Activated CD4-positive, alpha-beta T cell treated with anti-CD3 and anti-CD28 coated beads for 36 hours (primary cell): ENCODE measurements at places on chromosomes 11 and 22. TPM values are rescaled to one million over a fixed set of nuclear protein-coding genes. Genes with fewer than 3 reads are reported as not detected.

GRCh38 chr11:68841718-68842426 is at the start of gene CPT1A:
CPT1A (minus strand) TSS chr11:68841916; CDS start chr11:68815474, 26,442 bp downstream.
- H3K36me3 ChIP-seq: no peaks in the 10 kb centered on the region
- DNase-seq: peak; percentile 86
- H3K4me1 ChIP-seq: peaks cover 45% of the 10 kb centered on the region
- H3K27me3 ChIP-seq: no peaks in the 10 kb centered on the region
- H3K4me3 ChIP-seq: peak within 1 kb of the TSS; percentile 81

DNA sequence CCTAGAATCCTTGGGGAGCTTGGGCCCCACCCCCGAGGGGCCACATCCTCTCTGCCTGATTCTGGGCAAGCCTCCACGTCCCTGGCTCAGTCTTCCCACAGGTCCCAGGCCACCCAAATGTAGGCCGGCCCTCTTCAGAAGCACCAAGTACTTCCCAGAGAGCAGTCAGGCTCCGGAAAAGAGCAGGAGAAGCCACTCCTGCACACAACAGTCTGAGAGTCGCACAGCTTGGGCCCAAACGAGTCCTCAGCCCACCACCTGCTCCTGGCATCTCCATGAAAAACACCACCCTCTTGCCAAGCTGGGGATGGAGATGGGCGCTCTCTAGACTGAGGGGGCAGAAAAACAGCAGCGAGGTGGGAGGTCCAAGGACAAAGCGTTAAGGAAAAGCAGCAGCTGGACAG is 15.4 kb downstream of the EHD1 start:
- peaks cover 44% of the 10 kb centered on the region for H3K36me3 ChIP-seq
- DNase-seq: peak; percentile 14
- H3K4me1 ChIP-seq: peaks cover 95% of the 10 kb centered on the region
- H3K27ac ChIP-seq: peak overlapping the region; percentile 95
- H3K4me3 ChIP-seq: peak overlapping the region; percentile 49

DNA sequence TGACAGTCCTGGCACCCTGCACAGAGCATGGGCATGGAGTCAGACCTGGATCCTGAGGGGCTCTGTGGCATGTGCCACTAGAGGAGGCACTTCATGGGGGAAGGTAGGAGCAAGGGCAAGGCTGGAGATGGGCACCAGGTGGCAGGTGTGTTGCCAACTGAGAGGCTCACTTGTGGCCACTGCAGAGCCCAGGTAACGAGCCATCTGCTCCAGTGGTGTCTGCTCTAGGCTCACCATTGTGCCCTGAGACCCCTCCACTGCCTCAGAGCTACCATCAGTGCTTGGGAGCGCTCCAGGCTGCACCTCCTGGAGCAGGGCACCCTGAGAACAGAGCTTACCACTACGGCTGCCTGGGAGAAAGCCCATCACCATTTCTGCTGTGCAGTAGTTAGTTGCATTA is 1.3 kb upstream of the ZDHHC8 start:
- H3K36me3 ChIP-seq: peaks cover 25% of the 10 kb centered on the region

DNA sequence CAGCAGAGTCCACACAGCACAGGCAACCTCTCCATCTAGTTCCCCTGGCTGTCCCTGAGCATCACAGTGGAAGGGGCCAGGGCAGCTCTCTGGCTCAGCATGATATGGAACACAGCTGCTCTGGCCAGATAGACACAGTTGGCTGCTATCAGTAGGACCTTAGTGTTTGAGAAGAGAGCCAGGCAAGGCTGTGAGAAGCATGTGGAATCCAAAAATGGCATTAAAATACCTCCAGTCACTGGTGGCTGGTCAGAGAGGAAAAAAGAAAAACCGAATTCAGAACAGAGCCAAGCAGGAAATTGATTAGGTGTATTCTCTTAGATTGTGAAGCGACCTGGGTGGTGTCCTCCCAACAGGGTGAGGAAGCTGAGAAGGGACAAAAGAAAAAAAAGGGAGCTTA is 27.9 kb downstream of the SERPINH1 start:
- no peak overlapping the region for H3K27ac ChIP-seq
- H3K36me3 ChIP-seq: no peaks in the 10 kb centered on the region
- H3K4me1 ChIP-seq: peaks cover 6% of the 10 kb centered on the region
- H3K27me3 ChIP-seq: no peaks in the 10 kb centered on the region
- DNase-seq: no peak

DNA sequence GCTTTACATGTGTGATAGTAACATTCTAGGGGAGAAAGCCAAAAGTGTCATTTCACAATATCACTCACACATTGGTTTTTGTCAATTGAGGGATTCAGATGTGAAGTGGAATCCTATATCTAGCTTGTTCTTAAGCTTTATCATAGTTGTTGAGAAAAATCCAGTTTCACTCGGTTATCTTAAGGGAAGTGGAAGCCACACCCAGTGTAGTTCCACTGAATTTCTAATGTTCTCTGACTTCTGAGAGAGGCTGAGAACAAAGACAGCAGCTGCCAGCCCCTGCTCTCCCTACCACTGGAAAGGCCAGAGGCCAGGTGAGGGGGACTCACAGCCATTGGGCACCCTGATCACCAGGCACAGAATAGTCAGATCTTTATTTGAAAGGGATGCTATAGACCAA is 53.7 kb downstream of the THAP12 start:
- H3K4me3 ChIP-seq: no peak overlapping the region
- peaks cover 9% of the 10 kb centered on the region for H3K4me1 ChIP-seq
- no peaks in the 10 kb centered on the region for H3K36me3 ChIP-seq
- peaks cover 9% of the 10 kb centered on the region for H3K27me3 ChIP-seq
- no peak overlapping the region for H3K27ac ChIP-seq
- no peak for DNase-seq

GRCh38 chr11:57604296-57605027 is 7.0 kb downstream of the SERPING1 start:
- H3K27me3 ChIP-seq: peaks cover 5% of the 10 kb centered on the region
- no peaks in the 10 kb centered on the region for H3K36me3 ChIP-seq
- no peaks in the 10 kb centered on the region for H3K4me1 ChIP-seq
- no peak overlapping the region for H3K4me3 ChIP-seq
- no peak for DNase-seq

- peaks cover 58% of the 10 kb centered on the region for H3K27me3 ChIP-seq
- DNase-seq: peak; percentile 20
- H3K4me1 ChIP-seq: peaks cover 8% of the 10 kb centered on the region
- H3K36me3 ChIP-seq: no peaks in the 10 kb centered on the region
These were observed 895 bp downstream of the TEAD1 start for GRCh38 chr11:12674936-12675696.

DNA sequence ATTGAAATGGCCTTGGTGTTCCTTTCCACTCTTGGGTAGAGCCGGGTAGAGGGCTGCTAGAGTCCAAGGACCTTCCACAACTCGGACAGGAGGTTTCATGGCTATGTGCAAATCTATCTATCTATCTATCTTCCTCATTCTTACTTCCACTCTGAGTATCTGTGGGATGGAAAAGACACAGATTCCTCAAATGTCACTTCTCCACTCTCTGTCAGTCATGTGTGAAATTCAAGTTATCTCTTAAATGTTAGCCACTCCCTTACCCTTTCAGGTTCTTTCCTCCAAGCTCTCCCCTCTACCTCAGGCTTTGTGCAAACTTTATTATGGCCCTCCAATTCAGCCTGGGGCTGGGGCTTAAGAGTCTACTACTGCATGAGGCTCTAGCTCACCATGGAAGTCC is 84.3 kb downstream of the GDPD4 start:
- no peak overlapping the region for H3K27ac ChIP-seq
- H3K27me3 ChIP-seq: peaks cover 13% of the 10 kb centered on the region
- no peak for DNase-seq
- H3K4me3 ChIP-seq: no peak overlapping the region

GRCh38 chr11:83713708-83714107 is 427.5 kb upstream of the CCDC90B start:
- no peaks in the 10 kb centered on the region for H3K4me1 ChIP-seq
- no peak for DNase-seq
- H3K36me3 ChIP-seq: no peaks in the 10 kb centered on the region
- H3K4me3 ChIP-seq: no peak overlapping the region

DNA sequence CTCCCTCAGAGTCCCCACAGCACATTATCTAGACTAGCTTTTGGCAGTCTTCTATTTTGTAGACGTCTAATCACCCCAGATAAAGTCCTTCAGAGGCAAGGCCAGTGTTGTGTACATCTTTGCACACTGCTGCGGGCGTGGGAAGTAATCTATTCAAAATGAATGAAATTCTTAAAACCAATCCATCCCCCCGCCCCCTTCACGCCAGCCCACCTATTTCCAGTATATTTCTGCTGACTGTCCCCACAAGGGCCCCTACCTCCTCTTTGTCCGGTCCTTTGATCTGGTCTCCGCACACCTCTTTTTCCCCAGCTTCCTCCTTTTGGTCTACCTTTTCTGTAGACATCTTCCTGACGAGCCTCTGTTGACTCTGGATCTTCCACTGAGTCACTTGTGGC is 375 bp downstream of the BSCL2 start:
- no peak overlapping the region for H3K27ac ChIP-seq
- H3K4me1 ChIP-seq: peaks cover 46% of the 10 kb centered on the region
- no peak for DNase-seq
- H3K27me3 ChIP-seq: no peaks in the 10 kb centered on the region
- H3K4me3 ChIP-seq: peak overlapping the region; percentile 82

DNA sequence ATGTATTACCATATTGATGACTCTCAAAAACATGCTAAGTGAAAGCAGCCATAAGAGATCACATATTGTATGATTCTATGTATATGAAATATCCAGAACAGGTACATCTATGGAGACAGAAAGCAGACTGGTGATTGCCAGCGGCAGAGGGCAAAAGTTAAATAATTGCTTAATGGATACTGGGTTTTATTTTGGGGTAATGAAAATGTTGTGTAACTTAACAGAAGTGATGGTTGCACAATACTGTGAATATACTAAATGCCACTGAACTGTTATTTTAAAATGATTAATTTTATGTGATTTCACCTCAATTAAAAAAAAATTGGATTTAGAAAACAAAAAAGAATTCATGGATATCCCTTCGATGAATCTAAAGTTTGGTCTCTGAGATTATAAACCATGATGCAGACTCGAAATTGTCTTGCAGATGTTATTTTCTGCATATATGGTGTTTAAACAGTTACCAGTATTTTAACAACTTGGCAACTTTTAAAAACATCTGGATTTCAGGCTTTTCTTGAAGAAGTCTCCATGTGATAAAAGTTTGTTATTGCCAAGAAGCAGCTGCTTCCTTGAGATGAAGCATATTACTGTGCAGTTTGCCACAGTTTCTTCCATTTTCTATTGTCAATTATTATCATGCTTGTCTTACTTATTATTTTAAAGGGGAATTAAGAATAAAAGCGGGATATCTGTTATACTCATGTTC is 38.1 kb downstream of the LARGE2 start:
- no peak overlapping the region for H3K27ac ChIP-seq
- H3K4me3 ChIP-seq: no peak overlapping the region
- peaks cover 16% of the 10 kb centered on the region for H3K36me3 ChIP-seq

GRCh38 chr11:31987118-31988005 is 103.5 kb upstream of the RCN1 start:
- peak; percentile 11 for DNase-seq
- no peak overlapping the region for H3K4me3 ChIP-seq
- no peaks in the 10 kb centered on the region for H3K4me1 ChIP-seq

- peaks cover 2% of the 10 kb centered on the region for H3K27me3 ChIP-seq
- H3K27ac ChIP-seq: peak overlapping the region; percentile 86
- no peaks in the 10 kb centered on the region for H3K36me3 ChIP-seq
- peaks cover 16% of the 10 kb centered on the region for H3K4me1 ChIP-seq
These were observed 18.2 kb downstream of the ADM start for GRCh38 chr11:10322830-10323792.

DNA sequence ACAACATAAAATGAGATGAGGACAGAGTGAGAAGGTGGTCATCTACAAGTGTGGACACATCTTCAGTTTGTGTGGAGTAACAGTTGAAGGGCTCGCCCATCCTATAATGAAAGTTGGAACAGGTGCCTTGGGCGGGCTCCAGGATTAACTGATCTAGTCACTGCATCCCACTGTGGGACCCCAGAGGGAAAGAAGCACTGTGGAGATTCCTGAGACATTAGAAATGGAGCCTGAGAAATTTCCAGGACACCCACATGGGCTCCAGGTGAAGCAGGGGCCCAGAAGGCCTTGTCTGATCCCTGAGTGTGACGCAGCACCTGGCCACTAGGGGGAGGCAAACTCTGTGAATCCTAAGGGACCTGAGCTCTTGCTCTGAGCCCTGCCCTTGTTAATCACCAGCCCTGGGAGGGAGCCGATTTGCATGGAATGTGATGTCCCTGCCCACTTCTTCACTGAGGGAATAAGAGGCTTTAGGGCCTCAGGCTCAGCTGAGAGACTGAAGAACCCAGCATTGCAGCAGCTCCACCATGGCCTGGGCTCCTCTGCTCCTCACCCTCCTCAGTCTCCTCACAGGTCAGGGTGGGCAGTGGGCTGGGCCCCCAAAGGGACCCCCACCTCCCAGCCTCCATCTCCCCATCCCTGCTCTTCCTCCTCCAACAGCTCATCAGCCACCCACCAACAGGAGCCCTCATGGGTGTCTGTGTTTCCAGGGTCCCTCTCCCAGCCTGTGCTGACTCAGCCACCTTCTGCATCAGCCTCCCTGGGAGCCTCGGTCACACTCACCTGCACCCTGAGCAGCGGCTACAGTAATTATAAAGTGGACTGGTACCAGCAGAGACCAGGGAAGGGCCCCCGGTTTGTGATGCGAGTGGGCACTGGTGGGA is 98.4 kb downstream of the VPREB1 start:
- H3K4me1 ChIP-seq: no peaks in the 10 kb centered on the region
- no peaks in the 10 kb centered on the region for H3K36me3 ChIP-seq
- peak; percentile 82 for DNase-seq

DNA sequence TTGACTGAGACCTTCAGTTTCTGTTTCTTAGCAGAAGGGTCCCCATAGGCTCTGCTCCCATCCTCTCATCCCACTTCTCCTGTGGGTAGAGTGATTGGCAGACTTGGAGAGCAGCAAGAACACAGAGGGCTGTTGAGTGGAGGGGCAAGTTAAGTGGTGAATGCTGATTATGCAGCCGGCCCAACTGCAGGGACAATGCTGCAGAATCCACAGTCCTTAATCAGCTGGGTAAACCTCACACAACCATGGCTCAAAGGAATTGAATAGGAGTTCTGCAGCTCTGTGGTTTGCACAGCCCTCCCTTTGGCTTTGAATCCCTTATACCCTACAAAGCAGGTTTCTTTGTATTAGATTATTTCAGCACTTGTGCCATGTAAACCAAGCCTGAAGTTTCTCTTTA is 161.1 kb downstream of the NAV2 start:
- no peak overlapping the region for H3K4me3 ChIP-seq
- DNase-seq: no peak
- no peaks in the 10 kb centered on the region for H3K36me3 ChIP-seq
- no peaks in the 10 kb centered on the region for H3K27me3 ChIP-seq
- no peak overlapping the region for H3K27ac ChIP-seq

DNA sequence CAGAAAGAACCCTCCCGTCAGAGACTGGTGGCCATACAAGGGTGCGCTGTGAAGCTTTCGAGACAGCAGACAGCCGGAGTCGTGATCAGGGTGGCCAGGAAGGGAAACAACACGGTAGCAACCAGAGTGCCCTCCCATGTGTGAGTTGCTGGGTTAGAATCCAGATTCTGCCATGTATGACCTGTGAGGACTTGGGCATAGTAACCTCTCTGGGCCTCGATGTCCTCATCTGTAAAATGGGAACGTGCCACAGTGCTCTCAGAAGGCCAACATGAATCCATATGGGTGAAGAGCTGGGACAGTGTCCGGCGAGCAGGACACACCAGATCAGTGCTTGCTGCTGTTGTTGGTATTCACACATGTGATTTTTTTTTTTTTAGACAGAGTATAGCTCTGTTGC is 7.6 kb upstream of the FGF3 start:
- peaks cover 9% of the 10 kb centered on the region for H3K27me3 ChIP-seq
- no peaks in the 10 kb centered on the region for H3K36me3 ChIP-seq
- no peak for DNase-seq
- no peaks in the 10 kb centered on the region for H3K4me1 ChIP-seq

STK33 gene
- 1.4 TPM for total RNA-seq

TMA7B gene
- 1.1 TPM for total RNA-seq

PNPLA3 gene
- 0.55 TPM for total RNA-seq

BAD gene
- 21.3 TPM for total RNA-seq

NECTIN1 gene
- 1.7 TPM for total RNA-seq

TSSC4 gene
- 38.4 TPM for total RNA-seq

DTX4 gene
- total RNA-seq: 0.07 TPM

FOSL1 gene
- total RNA-seq: 11.1 TPM
